ACHN (cell line): ENCODE measurements at places on chromosomes 6 and 20.

DNA sequence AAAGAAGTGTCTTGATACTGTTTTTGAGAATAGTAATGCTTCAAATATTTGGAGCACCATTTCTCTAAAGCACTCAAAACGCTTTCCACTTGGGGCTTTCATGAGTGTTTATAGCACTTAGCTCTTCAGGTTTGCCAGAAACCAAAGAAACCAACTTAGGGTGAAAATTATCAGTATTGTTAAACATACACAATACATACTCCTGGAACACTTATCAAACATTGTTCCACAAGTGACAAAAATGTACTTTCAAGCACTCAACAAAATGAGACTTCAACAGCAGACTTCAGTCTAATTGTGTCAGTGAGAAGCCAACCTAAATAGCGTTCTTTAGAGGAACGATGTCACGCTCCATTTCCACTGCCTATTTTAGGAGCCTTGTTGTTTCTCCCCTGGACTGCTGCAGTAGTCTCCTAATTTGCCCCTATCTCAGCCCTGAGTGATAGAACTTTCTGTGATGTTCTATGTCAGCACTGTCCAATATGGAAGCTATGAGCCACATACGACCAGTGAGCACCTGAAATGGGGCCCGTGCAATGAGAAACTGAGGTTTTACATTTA lies 461.3 kb downstream of the KIF16B start:
- no peak for DNase-seq

- no peak for DNase-seq
Measured at GRCh38 chr6:50381099-50381415, 331.3 kb upstream of the DEFB112 start.

DNA sequence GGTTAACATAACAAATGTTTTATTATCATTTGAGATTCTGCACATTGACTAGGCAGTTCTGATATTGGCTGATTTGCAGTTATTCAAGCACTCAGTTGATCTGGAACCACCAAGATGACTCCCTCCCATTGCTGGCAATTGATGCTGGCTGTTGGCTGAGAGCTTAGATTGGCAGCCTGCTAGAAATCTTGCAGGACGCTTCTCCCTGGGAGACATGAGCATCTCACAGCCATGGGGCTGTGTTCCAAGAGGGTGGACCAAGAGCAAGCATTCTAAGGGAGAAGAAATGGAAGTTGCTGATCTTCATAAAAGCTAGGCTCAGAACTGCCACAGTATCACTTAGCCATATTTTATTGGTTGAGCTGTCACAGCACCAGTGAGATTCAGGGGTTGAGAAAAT lies 233.4 kb upstream of the ID4 start:
- no peak for DNase-seq

- DNase-seq, result no peak
Measured at GRCh38 chr6:25041485-25042035, 105.8 kb upstream of the RIPOR2 start.

DNA sequence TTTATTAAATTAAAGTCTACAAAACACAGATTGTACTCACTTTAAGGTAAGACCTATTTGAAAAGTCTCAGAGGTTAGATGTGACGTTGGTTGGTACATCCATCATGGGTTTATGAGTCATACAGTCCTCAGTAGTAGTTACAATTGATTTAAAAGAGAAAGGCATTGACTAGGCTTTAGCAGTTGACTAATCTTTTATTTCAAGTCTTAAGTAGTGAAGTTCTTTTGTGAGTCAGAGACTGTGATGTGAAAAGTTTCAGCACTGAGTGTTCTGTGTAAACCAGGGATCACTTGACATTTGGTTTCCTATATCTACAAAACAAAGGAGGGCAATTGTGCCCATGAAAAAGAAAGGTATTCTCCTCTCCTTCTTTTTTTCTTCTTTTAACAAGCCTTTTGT lies 221.3 kb downstream of the GRIK2 start:
- peak; percentile 1 for DNase-seq

GRCh38 chr6:73375216-73375615 lies 5.5 kb upstream of the OOEP start:
- peak; percentile 58 for DNase-seq

- no peak for DNase-seq
Measured at GRCh38 chr6:21230536-21230935, 363.0 kb upstream of the SOX4 start.

- DNase-seq, result no peak
Measured at GRCh38 chr20:62922451-62922921, 3.8 kb downstream of the DIDO1 start.

- DNase-seq, result no peak
Measured at GRCh38 chr20:29299811-29300578, 1957.5 kb upstream of the DEFB115 start.

GRCh38 chr20:62744741-62745191 lies 36.1 kb downstream of the NTSR1 start:
- no peak for DNase-seq

GRCh38 chr6:39980839-39981580 lies 46.7 kb upstream of the MOCS1 start:
- peak; percentile 51 for DNase-seq

DNA sequence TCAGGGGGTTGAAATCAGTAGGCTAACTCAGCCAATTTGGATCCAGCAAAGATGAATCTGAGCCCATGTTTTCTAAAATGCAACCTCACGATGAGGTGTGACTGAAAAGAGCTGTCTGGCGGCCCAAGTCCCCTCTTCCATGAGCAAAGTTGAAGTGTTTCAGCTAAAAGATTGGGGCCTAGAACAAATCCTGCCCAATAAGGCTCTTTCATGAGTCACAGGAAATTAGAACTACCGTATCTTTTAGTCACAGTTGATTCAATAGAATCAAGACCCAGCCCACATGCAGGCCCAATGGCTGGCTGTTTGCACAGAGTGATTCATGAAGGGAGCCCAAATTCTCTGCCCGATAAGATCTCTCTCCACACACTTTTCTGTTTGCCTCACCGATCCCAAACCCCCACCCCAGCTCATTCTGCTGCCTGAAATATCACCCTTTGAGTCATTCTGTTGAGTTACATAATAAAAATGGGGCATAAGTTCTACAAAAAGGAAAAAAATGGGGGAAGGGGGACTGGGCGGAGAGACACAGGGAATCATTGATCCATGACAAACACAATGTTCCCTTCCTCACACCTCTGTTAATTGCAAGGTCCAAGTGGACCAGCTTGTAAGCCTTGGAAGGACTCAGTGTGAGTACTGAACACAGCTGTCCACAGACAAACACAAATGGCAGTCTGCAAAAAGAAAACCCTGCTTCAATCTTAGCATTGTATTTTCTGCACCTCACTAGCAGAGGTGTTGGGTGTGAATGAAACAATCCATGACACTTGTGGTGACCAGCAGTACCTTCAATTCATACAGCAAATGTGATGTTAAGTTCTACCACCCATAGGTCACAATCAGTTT lies 13.8 kb downstream of the FOXQ1 start:
- peak; percentile 26 for DNase-seq

- no peak for DNase-seq
Measured at GRCh38 chr6:46940433-46941226, 18.9 kb upstream of the ADGRF5 start.
